ENCODE measurements at places on chromosomes 12 and 14. TPM values are rescaled to one million over a fixed set of nuclear protein-coding genes. Genes with fewer than 3 reads are reported as not detected.

DNA sequence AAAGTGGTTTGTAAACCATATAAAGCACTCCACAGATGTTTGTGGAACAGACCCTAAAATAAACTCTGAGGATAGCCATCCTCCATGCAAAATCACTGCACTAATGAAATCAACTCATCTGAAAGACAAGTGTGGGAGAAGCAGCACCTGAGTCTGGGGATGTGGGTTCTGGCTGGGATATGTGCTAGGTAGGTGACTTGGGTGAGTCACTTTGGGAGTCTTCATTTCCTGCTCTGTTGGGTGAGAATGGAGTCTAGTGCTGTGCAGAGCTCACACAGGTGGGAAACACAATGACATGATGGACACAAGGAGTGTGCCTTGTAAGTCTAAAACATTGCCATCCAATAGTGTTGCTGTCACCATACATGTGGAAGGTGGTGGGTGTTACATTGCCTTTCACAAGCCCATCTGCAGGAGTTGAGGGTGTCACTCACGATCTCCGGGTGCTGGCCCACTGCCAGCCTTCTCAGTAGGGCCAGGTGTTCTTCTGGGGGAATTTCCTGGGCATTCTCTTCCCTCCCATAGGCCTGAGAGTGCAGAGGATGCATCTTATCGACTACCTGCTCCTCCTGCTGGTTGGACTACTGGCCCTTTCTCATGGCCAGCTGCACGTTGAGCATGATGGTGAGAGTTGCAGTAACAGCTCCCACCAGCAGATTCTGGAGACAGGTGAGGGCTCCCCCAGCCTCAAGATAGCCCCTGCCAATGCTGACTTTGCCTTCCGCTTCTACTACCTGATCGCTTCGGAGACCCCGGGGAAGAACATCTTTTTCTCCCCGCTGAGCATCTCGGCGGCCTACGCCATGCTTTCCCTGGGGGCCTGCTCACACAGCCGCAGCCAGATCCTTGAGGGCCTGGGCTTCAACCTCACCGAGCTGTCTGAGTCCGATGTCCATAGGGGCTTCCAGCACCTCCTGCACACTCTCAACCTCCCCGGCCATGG lies 2.0 kb downstream of the SERPINA4 start:
- DNase-seq: no peak

DNA sequence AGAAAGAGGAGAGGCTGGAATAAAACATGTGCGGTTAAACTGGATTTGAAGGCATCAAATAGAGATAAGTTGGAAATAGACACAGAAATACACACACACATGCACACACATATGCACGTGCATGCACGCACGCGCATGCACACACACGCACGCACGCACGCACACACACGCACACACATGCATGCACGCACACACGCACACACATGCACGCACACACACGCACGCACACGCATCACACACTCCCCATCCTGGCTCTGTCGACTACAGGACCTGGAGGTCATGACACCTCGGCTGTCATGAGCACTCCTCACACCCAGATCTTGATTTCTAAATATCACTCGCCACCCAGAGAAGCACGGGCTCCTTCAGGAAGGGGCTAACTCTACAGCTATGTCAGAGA lies 51.8 kb downstream of the RIMBP2 start:
- no peak for DNase-seq

DNA sequence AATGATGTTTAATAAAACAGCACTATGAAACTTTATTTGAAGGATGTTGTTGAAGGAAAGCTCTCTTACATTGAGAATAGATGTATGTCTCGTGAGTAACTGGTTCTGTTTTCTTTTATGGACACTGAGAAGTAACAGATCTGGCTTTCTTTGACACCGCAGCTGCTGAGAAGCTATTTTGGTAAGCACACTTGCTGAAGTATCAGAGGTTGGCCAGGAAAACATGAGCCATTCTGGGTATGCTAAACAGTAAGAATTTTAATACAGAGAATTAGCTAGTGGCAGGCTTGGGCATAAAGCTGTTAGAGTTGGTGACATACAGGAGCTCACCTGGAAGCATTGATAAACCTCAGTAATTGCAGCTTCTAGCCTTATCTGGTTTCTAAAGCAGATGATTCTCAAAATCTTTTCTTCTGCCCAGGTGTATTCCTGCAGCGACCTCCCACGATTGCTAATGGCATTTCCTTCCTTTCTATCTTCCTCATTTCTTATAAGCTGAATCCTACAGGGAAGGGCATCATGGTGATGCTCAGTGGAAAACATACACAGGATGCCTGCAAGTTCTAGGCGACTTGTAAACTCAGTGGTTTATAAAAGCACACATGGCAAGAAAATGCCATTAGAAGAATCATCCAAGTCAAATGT lies 291.6 kb upstream of the SLC16A7 start:
- DNase-seq: no peak

- DNase-seq: no peak
These were observed 20.5 kb upstream of the RAD51AP1 start for GRCh38 chr12:4518106-4518728.

The TMEM52B gene
- not detected for total RNA-seq

The C12orf54 gene
- total RNA-seq: not detected

The PRH1 gene
- 27.6 TPM for total RNA-seq

- no peak for DNase-seq
These were observed 117.2 kb downstream of the PLXNC1 start for GRCh38 chr12:94265539-94265938.

The ADAM21 gene
- 0.12 TPM for total RNA-seq

The CLEC4A gene
- total RNA-seq: 1.3 TPM

The KRT4 gene
- not detected for total RNA-seq

GRCh38 chr14:68688872-68689371 lies 103.9 kb downstream of the ZFP36L1 start:
- no peak for DNase-seq

DNA sequence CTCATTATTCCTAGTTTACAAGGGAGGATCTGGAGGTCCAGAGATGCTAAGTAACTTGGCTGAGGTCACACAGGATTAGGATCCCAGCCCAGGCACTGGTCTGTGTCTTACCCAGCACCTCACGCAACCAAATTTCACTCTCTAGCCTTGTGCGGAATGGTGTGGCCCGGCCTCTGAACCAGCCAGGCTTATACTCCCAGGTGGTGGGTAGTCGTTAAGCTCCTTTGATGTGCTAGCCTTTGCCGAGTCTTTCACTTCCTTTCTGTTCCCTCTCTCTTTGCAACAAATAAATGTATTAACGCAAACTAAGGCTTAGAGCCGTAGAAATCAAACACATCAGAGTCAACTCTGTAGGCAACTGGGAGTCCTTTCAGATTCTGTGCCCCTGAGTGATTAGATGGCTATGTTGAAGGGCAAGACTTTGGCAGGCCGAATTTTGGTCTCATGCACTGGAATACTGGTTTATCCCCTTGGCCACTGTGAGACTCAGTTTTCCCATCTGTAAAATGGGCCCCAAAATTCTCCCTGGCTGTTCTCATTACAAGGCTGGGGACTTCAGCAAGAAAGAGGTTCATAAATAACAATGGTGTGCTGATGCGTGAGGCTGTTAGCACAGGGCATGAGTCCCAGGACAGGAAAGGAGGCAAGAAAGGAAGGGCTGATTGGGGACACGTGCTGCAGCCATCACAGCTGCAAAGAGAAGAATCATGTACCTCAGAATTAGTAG lies 126.3 kb downstream of the AACS start:
- no peak for DNase-seq

The ASCL1 gene
- total RNA-seq: not detected

GRCh38 chr12:45986641-45987339 lies 3.6 kb downstream of the SCAF11 start:
- DNase-seq: no peak

The EPYC gene
- not detected for total RNA-seq

The FAM90A1 gene
- not detected for total RNA-seq

- no peak for DNase-seq
These were observed 316.5 kb upstream of the OR4E1 start for GRCh38 chr14:21990116-21990515.

- no peak for DNase-seq
These were observed 12.3 kb downstream of the IL31 start for GRCh38 chr12:122161682-122162081.

GRCh38 chr12:132063491-132063890 lies 80.6 kb downstream of the DDX51 start:
- DNase-seq: no peak

DNA sequence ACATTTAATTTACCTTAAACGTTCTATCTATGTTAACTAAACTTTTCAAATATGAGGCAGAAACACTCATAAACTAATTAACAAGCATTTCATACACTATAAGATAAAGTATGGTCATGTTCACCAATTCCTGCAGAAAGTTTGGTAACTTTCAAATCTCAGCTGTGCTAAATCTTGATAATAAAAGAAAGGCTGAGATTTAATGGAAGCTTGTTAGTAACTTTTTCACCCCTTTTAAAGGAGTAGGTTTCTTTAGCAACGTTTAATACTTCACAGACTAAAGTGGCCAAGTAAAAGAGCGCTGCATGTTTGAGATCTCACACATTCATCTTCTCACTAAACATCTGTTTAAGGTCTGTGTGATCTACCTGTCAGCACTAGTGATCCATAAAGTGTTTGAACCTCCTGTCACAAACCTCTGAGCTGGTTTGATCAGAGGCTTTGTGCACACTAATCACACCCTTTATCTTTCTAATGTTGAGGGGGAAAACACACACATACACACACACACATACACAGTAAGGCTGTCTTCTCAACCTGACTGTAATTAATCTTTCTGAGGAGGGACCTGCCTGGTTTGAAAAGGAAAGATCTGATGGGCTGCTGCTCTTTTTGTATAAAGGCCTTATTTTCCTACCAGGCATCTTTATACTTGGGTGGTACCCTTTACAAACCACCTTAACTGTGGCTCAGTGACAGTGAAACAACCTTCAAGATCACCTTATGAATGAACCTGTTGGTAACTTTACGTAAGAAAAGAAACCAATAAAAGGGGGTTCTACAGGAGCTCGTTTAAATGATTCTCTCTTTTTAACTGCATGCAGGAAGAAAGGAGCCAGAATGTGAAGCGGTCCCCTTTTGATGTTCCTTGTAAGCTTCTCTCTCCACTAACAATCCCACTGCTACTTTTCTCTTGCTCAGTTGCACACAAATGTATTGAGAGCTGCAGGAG lies 244.2 kb downstream of the SOX5 start:
- no peak for DNase-seq

The DYNC1H1 gene
- 236 TPM for total RNA-seq

GRCh38 chr14:33184587-33184986 lies 245.9 kb downstream of the NPAS3 start:
- no peak for DNase-seq

DNA sequence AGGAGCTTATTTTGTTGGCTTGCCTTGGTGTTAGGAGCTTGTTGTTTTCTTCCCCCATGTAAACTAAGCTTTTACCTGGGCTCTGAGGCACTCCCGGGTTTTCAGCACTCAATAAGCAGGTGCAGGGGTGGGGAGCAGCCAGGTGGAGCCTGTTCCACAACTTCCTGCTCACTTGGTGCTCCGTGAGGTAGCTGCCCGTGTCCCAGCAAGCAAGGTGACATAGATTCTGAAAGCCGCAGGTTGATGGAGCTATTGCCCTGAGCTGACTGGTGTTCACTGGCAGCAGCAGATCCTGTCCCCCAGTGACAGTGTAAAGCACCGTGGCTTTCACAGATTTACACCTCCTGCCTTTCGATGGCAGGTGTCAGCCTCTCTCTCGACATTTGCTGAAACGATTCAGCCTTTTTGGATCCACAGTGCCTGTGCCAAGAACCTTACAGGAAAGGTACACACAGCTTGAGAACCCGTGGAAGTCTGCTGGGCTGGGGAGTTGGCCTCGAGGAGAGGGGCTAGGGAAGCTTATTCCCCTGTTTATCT lies 295.7 kb upstream of the FKBP4 start:
- no peak for DNase-seq

The MORN3 gene
- total RNA-seq: 0.42 TPM

The OR4K2 gene
- not detected for total RNA-seq

- no peak for DNase-seq
These were observed 9.7 kb downstream of the KRT1 start for GRCh38 chr12:52670506-52670905.

GRCh38 chr12:101671157-101671791 lies 26.2 kb upstream of the CHPT1 start:
- DNase-seq: peak; percentile 22

- DNase-seq: no peak
These were observed 301.2 kb downstream of the DIO2 start for GRCh38 chr14:79910086-79910485.

DNA sequence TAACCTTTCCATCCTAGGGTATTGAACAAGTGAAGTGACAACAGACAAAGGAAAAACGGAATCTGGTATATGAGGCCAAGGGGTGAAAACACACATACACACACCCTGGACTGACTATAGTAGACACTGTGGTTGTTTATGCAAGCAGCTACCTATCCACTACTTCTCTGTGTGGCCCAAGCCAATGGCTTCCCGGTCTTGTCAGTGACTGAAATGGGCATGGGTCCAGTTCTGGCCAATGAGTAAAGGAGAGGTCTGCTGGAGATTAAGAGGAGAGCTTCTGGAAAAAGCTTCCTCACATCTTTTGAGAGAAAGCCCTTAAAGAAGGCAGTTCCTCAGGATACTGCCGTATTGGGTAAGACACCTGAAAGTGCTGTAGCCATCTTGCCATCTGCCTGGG lies 19.3 kb downstream of the MBIP start:
- DNase-seq: no peak

DNA sequence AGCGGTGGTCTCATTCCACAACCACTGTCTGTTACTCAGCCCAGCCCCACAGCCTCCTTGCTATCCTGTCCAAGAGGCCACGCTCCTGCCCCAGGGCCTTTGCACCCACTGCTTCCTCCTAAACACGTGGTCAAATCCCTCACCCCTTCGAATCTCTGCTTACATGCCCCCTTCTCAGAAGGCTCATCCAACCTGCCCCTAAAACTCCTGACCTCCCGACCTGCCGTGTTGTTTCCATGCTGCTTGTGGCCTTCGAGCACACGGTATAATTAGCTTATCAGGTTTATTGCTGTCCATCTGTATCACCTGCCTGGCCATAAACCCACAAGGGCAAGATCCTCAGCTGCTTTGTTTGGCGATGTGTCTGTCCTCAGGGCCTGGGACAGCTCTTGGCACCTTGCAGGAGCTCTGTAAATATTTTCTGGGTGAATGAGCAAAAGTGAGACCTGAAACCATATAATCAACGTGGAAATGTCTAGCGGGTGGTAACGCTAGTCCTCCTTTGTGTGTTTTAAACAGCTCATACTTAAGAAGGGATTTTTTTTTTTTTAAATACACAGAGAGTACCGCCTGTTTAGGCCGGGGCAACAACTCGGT lies 36.0 kb downstream of the SCARB1 start:
- no peak for DNase-seq

DNA sequence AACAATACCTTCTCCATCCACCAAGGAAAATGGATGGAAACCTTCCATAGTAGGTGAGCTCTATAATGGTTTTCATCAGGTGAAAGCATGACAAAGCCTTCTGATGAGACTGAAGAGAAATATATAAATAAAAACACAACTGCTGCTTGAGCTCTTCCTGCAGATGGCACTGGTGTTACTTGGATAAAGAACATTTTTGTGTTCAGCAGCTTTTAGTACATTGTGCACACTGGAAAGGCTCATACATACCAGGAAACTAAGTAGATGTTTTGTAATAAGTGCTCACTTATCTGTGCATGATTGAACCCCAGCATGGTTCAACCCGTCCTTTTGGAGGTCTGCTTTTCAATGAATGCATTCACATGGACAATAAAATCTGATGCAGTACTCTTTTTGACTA lies 357.3 kb upstream of the MIS18BP1 start:
- no peak for DNase-seq

The CCER1 gene
- not detected for total RNA-seq
